Muscle of back (tissue), 13 donors: ENCODE measurements at places on chromosomes 6 and 20. TPM values are rescaled to one million over a fixed set of nuclear protein-coding genes. Genes with fewer than 3 reads are reported as not detected.

The KIF25 gene
- polyA plus RNA-seq: 0.96 TPM

The EHMT2 gene
- 28.3 TPM for polyA plus RNA-seq

The C6orf118 gene
- 0.90 TPM for polyA plus RNA-seq

The ZNF512B gene
- polyA plus RNA-seq: 19.8 TPM
